Posterior cingulate gyrus (tissue), 11 donors: ENCODE measurements at places on chromosomes 7 and 10.

DNA sequence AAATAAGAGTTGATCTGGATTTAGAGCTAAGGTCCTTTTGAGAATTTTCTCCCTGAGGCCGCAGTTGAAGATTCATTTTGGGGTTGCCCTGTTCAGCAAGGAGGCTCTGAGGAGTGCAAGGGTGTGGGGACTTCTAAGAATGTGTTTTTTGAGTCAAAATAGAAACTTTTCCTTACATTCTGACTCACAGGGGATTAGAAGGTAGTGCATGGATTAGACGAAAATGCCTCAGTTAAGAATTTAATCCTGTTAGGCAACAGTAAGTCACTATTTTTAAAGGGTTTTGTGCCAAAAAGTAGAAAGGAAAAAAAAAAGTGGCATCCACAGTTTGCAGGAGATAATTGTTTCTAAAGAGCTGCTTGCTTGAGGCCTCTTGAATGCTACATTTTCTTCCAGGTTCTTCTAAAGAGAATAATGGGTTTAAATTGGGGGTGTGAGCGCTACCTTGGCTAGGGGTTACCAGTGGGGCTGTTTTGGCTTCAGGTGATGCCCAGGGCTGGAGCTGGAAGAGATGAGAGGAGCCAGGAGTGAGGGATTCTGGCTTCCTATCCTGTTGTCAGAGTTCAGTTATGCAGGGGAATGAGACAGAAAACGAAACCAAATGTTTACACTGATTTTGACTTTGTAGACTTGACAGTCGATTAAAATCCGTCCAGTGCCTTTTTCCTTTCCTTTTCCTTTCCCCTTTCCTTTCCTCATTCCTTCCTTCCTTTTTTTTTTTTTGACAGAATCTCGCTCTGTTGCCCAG, 52.9 kb downstream of the BAMBI start:
- DNase-seq: no peak

DNA sequence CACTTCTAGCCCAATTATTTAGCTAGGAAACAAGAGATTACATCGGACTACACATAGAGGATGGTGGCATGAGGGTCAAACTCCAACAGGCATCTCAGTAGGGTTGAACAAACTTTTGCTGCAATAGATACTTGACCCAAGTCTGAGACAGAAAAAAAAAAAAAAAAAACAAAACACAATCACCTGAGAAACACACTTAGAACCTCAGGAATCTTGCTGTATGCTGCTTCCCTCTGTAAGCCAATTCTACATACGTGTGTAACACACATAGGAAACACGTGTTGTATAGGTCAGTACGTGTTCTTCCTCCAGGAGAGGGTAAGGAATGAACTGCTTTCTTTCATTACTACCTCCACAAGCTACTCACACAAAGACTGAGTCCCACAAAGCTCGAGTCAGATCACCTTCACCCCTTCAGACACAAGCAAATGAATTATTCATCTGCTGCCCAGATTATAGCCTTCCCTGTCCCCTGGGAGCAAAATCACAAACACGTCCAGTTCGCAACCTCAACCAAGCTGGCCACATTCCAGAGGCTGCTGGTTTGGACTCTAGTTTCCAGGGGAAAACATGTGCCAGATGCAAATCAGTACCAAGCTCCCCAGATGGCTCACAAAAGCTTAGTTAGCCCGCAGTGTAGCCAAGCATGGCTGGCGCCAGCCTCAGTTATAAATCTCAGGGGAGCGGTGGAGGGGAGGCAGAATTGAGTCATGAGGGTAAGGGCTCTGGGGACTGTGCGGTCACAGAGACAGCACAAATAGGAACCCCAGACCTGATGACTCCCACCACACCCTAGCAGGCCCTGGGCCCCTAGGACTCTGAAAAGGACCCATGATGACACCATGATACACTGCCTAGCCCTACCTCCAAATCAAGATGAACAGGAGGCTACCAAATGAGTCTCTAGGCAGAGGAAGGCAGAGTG, 15.1 kb downstream of the PSAP start:
- peak; percentile 79 for DNase-seq

GRCh38 chr10:100174699-100175677, 10.8 kb downstream of the ERLIN1 start:
- DNase-seq: no peak

- no peak for DNase-seq
Observed at GRCh38 chr10:92999191-92999590, 61.4 kb upstream of the CYP26C1 start.

GRCh38 chr7:7178906-7179305, 3.4 kb upstream of the C1GALT1 start:
- no peak for DNase-seq

DNA sequence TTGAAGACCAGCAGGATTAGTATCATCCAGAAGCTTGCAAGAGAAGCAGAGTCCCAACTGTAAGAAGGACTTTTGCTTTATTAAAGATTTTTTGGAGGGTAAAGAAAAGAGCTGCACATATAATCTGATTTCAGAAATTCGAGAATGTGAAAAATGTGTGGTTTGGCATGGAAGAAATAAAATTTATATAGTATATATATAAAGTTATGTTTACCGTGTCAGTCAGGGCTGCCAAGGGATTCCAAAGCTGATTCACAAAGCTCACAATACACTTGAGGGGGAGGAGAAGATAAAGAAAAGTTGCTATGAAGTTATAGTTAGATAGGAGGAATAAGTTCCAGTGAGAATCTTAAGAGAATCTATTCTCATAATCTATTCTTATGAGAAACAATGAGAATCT, 231.8 kb upstream of the CACNA2D1 start:
- DNase-seq: no peak

DNA sequence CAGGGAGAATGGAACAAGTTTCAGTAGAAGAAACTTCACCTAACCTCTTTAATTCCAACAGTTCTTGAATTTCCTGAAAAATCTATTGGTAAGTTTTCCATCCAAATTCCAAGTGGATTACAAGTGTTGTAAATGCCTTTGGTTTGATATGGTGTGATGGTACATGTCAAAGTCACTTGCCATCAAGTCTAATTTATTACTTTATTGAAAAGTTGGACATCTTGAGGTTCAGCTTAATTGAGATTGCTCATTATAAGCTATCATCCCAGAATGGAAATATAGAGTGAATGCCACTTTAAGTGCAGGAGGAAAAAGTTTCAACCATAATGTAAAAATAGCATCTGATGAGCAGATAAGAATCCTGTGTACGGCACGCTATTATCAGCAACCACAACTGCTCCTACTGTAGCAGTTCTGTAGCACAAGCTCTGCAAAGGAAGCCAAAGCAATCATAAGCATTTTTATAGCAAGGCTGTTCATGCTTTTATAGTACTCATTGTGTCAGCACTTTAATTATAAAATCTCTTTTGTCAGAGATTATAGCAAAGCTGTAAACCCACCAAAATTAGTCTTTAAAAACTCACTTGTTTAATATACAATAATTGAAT, 991.8 kb upstream of the PHF14 start:
- DNase-seq: no peak
